ENCODE measurements at places on chromosomes 2 and 18.
A peak's percentile ranks its signal among the peaks of the same experiment; 100 is the strongest.

DNA sequence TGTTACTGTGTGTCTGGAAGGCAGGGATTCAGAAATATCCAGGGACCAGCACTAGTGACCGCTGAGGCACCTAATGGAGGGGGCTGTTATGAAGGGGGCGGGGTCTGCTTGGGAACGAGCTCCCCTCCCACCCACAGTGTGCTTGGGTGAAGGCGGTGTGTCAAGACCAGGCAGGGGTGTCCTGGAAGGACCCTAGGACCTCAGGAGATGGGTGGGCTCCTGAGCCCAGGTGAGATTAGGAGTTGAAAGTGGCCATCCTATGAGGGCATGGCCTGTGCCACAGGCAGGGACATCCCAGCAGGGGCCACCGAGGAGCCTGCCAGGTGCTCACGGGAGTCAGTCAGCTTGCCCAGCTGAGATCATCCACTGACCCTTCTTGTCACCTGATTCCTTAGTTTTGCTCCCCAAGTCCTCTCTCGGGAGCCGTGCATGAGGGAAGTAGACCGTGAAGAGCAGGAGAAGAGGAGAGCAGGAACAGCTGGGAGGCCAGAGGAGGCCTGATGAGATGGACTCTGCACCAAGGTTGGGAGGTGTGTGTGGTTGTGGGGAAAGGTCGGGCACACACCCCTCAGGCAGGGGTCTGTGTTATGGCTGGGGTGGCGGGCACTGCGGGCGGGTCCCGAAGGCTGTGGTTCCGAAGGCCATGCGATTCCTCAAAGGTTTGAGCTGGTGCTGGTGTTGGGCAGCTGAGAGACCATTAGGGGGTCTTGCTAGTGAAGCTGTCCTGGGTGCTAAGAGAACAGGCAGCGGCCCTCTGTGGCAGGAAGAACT, 180.9 kb upstream of the HS6ST1 start:
- DNase-seq = no peak

DNA sequence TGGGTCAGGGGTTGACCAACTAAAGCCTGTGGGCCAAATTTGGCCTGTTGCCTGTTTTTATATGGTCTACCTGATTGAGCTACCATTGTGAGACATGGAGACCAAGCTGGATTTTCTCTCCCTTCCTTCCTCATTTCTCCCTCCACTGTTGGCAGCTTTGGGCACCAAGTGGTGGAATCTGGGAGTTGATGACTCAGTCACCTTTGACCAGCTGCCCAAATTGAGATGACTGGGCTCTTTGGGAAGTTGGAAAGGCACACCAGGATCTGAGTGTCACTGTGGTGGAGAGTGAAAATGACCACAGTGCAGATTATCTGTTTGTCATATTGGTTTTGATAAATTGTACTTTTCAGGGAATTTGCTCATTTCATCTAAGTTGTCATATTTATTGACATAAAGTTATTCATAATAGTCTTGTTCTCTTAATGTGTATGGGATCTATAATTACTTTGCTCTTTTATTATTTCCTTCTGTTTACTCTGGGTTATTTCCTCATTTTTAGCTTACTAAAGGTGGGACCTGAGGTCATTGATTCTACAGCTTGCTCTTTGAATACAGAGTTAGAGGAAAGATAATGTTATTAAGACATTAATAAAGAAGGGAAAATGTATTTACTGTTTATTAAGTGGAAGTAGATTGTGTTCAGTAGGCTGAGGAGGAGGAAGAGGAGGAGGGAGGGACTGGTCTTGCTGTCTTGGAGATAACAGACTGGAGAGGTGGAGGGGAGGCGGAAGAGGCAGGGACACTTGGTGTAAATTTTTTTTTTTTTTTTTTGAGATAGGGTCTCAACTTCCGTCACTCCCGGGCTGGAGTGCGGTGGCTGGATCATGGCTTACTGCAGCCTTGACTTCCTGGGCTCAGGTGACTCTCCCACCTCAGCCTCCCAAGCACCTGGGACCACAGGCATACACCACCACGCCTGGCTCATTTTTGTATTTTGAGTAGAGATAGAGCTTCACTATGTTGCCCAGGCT, 31.8 kb downstream of the AGFG1 start:
- DNase-seq = peak; percentile 60

GRCh38 chr2:112876257-112876970, 34.6 kb upstream of the IL37 start:
- DNase-seq = no peak

GRCh38 chr2:173307293-173307692, 47.4 kb upstream of the CDCA7 start:
- DNase-seq = no peak

GRCh38 chr18:56615738-56616520, 22.5 kb downstream of the TXNL1 start:
- DNase-seq = no peak

DNA sequence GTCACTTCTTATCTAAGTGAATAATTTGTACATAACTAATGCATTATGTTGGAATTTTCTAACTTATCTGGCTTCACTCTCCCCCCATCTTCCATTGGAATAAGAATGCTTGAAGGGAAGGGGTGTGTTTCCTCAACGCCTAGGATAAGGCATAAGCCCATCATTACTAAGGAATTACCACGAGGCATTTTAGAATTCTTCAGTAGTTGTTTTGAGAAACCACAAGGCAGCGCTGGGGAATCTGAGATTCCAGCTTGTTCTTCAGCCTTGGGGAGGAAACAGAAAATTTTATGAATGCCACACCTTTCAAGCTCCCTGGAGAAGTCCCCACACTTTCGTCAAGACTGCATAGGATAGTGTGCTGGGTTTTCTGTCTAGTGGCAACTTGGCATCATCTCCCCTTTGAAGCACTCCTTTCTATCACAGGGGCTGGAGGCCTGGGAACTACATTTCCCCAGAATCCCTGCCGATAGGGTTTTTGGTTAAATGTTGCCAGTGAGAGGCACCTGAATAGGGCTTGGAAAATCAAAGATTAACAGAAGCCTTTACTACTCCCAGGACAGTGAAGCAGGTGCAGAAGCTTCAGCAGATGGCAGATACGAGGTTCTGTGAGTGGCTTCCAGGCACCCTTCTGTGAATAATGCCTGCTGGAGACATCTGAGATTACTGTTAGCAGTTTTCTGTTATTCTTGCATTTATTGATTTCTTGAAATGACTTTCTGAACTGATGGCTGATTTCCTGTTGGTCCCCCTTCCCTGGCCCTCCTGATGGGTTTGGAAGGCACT, 192.7 kb upstream of the REV1 start:
- DNase-seq = no peak

- DNase-seq = no peak
Observed at GRCh38 chr2:30149513-30149912, 2.7 kb downstream of the YPEL5 start.

GRCh38 chr2:237143118-237143517, 57.4 kb downstream of the COPS8 start:
- DNase-seq = no peak

DNA sequence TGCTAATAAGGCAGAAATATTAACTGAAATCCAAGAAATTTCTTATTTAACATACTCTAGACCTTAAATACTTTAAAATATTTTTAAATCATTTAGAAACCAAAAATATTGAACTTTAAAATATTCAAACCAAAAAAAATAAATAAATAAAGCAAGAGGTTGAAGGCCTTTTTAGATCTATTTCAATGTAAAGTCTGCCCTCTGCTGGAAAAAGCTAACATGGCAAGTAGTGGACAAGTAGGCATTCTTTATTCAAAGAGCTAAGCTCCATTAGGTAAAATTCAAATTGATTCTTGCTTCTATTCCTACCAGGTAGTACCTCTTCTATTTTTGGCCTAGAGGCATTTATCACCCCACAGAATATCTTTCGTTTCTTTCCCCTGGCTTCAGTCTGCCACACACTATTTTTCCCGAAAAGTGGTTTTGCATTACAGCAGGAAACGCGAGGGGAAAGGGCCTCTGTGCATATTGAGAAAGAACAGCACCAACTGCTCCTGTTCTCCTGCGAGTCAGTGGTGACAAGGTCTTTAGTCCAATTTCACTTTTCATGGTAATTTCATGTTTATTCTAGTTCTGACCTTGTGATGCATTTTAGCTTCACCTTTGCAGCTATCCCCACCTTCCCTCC, 20.4 kb downstream of the IFIH1 start:
- peak; percentile 47 for DNase-seq

- DNase-seq = no peak
Observed at GRCh38 chr2:103004426-103004942, 242.7 kb downstream of the TMEM182 start.

DNA sequence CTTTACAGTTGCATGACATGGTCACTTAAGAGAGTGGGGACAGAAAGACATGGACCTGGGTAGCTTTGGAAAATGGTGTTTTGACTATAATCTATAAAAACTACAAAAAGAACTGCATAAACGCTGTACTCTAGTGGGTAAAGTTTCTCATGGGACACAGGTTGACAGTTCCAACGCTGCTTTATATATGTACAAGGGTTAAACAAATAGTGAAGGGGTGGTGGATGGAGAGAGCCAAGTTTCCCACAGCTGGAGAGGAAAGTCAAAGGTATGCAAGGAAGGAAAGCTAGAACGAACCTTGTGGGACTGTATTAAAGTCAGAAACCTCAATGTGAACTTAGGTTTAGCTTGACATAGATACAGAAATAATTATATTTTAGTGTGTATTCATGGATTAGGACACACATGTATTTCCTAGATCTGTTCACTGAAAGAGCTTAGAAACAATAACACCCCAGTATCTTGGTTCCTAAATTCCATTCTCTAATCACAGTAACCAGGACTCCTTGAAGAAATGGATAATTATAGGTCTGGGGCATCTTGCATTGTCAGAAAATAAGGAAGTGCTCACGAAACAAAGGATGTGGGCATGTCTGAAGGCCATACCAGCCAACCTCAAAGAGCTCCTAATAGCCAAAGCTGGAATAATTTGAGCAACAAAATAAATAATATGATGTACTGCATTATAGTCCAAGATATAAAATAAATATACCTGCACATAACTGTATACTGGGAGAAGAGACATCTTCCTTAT, 28.8 kb downstream of the TANC1 start:
- DNase-seq = no peak

GRCh38 chr2:80292474-80292873, 12.1 kb downstream of the LRRTM1 start:
- DNase-seq = no peak

- no peak for DNase-seq
Observed at GRCh38 chr2:160876029-160876428, 284.2 kb upstream of the TANK start.

GRCh38 chr2:32264422-32265105, at the start of gene NLRC4:
NLRC4 (minus strand) TSS chr2:32264886; CDS start chr2:32256775, 8,111 bp downstream.
- DNase-seq = no peak

DNA sequence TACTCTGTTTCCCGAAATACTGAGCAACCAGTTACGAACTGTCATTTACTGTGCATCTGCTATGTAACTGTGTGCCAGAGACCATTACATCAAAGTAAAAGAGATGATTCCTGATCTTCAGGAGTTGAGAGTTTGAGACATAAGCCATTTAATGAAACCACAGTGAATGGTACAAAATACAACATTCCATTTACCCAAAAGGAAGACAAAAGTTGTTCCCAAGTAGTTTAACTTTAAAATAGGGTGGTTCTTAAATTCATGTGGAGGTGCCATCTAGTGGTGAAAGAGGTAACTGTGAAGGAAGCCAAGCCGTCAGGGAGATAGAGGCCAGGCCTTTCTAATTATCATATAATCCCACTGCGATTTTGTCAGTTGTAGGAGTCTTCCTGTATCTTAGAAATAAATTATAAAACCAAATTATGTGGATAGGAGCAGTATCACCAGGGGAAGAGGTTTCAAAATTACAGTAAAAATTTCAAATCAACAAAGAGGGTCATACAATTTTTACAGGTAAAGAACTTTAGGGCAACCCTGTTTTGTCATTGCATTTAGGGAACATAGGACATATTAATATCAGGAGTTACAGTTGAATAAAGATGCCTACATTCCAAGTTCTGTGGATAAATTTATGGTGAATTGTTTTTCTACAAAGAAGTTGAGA, 67.7 kb downstream of the EPAS1 start:
- DNase-seq = no peak

DNA sequence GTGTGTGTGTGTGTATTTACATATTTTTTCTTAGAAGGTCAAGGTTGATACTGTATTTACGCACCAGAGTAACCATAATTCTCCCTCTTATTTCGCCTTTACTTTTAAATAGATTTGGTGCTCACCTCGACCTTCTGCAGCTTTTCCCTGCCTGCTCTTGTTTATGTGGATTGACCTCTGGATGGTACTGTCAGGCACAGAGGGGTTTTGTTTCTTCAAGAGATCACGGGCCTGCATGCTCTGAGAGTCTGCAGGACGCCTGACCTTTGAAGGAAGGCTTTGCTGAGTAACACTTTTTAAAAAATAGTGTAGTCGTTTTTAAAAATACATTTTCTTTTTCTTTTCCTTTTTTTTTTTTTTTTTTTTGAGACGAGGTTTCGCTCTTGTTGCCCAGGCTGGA, 18.1 kb upstream of the EFHD1 start:
- no peak for DNase-seq

Data from thoracic aorta (tissue), 2 donors.